CD4-positive, alpha-beta T cell treated with Interferon alpha-2 for 1 hour (primary cell): ENCODE measurements at places on chromosomes 5 and 9.

GRCh38 chr5:29811914-29812679 is 1381.4 kb upstream of the CDH6 start:
- DNase-seq = no peak

DNA sequence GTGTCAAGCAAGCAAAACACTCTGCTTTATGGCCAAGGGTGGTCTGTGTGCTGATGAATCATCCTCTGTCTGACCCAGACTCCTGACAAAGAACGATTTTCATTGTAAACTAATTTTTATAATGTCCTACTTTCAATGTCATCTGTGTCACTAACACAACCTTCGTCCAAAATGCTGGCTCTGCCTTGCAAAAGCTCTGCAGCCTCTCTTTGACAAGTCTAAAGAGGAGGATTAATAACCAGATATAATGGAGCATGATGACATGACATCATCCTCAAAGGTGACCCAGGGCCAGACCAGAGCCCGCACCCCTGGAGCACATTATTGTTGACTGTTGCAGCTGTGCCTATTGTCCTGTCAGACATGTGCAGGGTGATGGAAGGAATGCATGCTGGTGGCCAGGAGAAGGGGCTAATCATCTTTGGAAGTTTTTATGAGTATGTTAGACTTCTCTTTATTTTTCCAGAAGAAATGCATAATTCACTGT is 589.4 kb downstream of the NR2F1-AS1 start:
- no peak for DNase-seq

- no peak for DNase-seq
Observed at GRCh38 chr5:180105827-180106312, 34.3 kb upstream of the RNF130 start.

DNA sequence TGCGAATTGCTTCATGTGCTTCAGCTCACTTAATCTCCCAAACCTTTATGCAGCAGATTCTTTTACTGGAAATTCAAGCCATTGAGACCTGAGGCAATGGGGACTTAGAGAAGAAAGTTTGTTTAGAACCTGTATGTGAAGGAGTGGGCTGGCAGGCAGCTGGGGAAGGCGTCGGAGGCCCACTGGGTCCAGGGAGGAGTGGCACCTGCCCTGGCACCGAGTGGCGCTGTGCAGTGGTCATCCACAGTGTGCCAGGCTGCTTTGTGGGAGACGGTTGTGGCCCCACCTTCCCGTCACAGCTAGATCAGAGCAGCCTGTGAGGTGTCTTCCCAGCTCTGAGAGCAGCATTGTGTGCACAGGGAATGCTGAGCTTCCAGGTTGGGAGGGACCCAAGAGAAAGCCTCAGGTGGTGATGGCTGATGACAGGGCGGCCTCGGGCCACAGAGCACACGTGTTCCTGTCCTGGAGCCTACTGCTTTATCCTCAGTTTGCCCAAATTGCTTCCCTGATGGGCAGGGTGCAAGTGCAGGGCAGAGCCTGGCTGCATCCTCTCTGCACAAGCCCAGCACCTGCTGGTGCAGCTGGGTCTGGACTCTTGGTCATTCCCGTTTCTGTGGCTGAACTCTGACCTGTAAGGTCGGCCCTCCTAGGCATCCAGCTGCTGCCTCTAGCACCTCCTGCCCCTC is 175.2 kb downstream of the CACNA1B start:
- no peak for DNase-seq

- no peak for DNase-seq
Observed at GRCh38 chr5:38099205-38100168, 158.9 kb upstream of the EGFLAM start.

DNA sequence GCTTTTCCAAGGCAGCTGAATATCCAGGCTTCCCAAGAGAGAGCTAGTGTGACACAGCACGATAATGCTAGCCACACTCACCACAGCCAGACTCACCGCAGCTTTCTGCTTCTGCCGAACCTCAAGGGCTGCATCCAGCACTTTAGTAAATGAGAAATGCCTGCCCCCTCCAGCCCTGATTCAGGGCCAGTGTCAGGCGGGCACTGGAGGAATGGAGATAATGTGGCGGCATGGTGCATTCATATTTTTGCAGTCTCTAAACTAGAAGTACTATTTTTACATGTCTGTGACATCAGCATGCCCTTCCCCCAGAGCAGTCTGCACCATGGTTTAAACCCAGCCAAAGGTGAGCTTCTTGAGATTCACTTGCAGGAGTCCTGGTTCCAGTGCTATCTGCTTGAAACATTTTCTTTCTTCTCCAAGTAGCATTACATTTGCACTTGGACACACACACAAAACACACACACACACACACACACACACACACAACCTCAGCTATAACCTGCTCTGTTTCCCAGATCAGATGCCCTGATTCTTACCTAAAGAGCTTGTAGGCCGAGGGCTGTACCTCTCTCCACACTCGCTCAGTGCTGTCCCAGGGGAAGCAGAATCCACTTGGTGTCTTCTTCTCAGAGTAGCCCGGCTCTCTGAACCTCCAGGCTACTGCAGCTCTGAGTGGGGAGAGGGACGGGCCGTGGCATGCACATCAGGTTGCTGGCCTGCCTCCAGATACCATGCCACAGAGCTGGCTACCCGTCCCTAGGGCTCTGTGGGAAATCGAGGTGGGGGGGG is at the start of gene FGF1:
FGF1 (minus strand) TSS at position 673 of the 792 bp plus-strand sequence. CDS start 71,963 bp downstream, outside the sequence.
- no peak for DNase-seq

DNA sequence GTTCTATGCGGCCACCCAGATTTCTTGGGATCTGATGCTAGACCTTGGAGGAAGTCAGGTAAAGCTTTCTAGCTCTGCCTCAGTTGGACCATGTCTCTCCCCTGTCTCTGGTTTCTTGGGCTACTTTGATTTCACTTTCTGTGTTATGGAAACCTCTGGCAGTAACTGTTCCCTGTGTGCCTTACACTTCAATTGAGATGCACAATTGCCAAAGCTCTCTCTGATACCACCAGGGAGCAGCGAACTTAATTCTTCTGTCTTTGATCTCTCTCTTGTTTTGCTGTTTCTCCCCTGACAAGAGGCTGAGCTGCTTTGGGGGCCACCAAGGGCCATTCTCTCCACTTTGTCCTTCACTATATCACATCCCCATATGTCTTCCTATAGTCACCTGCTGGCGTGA is 61.4 kb downstream of the PGM5 start:
- no peak for DNase-seq

DNA sequence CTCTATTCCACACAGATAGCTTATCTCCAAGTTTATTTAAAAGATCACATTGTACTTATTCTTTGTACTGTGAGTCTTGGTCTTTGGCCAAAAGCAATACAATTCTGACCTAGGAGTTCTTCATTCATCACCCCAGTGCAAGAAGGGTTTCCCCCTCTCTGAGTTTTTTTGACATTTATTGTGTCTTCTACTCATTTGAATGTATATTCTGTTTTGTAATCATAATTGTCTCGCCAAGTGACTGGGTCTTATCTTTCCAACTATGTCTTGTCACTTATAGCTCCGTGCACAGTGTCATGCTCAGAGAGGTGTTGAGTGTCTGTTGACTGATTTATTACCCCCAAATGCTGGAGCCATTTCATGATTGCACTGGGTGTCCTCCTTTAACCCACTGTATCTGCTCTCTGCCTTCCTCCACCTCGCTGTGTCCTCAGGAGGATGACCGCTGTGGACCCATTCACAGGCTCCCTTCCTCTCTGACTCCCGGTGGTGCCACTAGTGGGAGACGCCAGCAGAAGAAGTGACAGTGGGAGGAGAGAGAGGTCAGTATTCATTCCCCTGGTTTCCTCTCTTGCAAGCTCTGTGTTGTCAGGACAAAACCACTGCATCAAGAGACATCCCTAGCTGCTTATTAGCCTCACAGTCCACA is 11.2 kb upstream of the TRIO start:
- no peak for DNase-seq

DNA sequence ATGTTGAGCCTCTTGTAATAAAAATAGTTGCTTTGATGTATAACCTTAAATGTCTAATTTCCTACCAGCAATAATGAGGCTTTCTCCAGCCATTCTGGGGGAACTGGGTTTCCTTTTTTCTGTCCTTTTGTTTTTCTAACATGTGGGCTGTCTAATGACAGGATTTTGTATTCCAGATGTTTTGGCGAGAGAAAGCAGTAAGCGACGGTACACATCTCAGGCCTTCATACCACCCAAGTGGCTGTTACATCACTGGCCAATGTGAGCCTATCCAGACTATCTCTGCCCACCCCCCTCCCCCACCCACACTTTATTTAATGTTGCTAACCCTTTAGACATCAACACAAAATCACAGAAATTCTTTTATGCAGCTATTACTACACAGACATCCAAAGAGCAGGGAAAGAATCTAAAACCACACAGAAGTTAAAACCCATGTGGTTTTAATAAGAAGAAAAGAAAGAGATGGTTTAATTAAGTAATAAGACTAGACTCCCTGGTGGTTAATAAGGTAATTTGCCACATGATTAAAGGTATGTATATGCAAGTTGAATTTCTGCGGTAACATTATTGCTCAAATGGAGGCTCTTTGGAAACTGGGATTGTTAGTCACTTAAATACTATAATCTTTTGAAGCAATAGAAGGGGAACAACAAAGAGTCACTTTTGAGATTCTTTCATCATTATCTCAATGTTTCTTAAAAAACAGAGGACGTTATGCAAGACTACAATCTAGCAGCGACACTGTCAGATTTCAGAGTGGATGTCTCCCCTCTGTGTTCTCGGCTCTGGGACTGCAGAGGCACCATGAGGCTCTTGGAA is 365.1 kb downstream of the ENC1 start:
- DNase-seq = no peak

GRCh38 chr5:63053019-63053638 is 474.5 kb downstream of the LRRC70 start:
- no peak for DNase-seq

GRCh38 chr9:73684601-73685000 is 532.9 kb downstream of the ANXA1 start:
- DNase-seq = no peak

- no peak for DNase-seq
Observed at GRCh38 chr9:110604171-110604601, 24.6 kb upstream of the SVEP1 start.

DNA sequence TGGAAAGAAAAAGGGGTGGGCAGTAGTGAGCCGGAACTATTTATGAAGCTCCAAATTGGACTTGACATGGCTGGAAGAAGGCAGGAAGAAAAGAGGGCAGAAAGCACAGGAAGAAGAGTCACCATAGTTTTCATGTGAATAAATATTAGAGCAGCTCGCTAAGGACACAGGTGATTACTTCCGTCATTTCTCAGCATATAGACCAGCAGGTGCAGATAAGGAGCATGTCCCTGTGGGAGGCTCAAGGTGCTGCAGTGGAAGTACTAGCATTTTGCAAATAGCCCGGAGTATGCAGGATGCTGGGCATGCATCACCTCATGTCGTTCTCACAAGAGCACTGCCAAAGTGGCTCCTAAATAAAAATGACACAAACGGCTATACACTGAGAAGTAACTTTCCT is 71.3 kb upstream of the HTR4 start:
- DNase-seq = no peak

GRCh38 chr5:125713109-125713805 is 710.0 kb upstream of the GRAMD2B start:
- no peak for DNase-seq

DNA sequence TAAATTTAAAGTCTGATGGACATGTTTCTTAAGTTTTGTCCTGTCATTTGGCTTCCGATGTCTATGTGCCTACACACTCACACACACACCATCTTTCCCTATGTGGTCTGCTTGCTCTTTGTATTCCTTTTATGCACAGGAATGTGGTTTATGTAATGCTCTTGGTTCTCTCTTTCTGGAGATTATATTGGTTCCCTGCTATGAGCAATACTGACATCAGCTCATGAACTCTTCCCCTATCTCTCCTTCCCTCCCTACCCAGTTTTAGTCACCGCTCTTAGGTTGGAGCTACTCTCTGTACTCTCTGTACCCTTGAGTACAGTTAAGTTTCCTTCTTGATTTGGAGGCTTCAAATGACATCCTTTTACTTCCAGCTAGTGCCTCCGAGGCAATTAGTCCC is 77.9 kb upstream of the MVB12B start:
- no peak for DNase-seq

GRCh38 chr5:180831139-180832093 is 28.8 kb upstream of the MGAT1 start:
- peak; percentile 75 for DNase-seq

GRCh38 chr5:151234476-151235238 is 10.8 kb upstream of the CCDC69 start:
- no peak for DNase-seq

GRCh38 chr5:172088801-172089200 is 82.4 kb upstream of the FBXW11 start:
- no peak for DNase-seq

- no peak for DNase-seq
Observed at GRCh38 chr5:168319774-168320173, 28.3 kb downstream of the WWC1 start.

DNA sequence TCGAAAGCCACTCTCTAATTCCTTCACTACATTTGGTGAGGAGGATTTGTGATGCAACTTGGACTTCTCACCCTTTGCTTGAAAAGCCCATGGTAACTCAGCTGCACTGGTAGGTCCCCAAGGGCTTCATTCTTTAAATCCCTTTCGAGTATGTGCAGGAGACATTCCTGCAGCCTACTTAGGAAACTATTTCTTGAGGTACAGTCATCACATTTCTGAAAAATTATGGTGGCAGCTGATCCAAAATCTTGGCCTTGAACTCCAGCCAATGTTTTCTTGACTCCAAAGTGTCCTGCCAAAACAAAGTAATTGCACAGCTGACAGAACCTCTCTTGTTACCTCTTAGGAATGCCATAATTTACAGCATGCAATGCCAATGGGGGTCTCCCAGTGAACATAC is 99.7 kb downstream of the NPR3 start:
- DNase-seq = no peak

- DNase-seq = peak; percentile 39
Observed at GRCh38 chr5:59367791-59368394, 525.6 kb downstream of the PDE4D start.

GRCh38 chr5:72379936-72380335 is 59.8 kb downstream of the PTCD2 start:
- DNase-seq = no peak

- DNase-seq = no peak
Observed at GRCh38 chr9:98396656-98397055, 141.2 kb upstream of the TBC1D2 start.

- DNase-seq = no peak
Observed at GRCh38 chr5:127961763-127962145, 121.8 kb upstream of the SLC12A2 start.

- no peak for DNase-seq
Observed at GRCh38 chr9:136982232-136983051, at the start of gene LCNL1. Gene LCNL1, plus strand, starts transcription at chr9:136982993. Its CDS starts 594 bp downstream, at chr9:136983587.

- DNase-seq = no peak
Observed at GRCh38 chr5:175878544-175879438, 7.4 kb downstream of the CPLX2 start.

DNA sequence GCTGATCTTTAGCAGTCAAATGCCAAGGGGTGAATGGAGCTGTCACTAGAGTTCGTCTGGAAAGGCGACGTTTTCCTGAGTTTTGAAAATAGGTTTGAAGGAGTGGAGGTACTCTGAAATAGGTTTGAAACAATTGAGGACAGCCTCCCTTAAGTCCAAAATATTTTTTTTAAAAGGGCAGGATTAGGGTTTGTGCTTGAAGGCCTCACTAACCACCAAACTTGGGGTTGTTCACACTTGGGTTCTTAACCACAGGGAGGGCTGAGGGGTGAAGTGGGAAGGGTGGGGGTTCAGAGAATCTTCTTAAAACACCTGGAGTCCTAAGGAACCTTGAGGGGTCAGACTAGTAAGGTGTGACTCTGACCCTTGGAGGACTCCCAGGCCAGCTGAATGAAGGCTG is 3.5 kb upstream of the PCDH12 start:
- DNase-seq = no peak

GRCh38 chr5:159779481-159779880 is 136.8 kb upstream of the ADRA1B start:
- DNase-seq = no peak
